LoVo (cell line): ENCODE measurements at places on chromosomes 6 and 20.

DNA sequence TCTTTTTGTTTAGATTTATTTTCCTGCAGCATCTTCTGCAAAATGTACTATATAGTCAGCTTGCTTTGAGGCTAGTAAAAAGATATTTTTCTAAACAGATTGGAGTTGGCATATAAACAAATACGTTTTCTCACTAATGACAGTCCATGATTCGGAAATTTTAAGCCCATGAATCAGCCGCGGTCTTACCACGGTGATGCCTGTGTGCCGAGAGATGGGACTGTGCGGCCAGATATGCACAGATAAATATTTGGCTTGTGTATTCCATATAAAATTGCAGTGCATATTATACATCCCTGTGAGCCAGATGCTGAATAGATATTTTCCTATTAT is 3.2 kb downstream of the FOXC1 start:
- no peak for DNase-seq

DNA sequence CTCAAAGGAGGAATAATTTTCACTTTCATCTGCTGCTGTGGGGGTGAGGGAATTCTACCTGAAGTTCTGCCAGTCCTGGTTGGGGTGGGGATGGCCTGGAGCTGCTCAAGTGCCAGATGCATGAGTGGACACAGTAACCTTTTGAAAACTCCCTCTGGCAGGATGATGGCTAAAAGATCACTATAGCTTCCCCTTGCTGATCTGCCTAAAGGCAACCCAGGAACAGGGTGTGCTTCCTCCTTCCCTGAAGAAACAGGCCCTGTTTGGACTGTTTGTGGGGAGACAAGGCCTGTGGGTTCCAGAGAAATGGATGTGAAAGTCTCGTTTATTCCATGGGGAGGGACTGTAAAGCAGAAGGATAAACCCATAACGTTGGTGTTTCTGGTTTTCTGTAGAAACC is 176.9 kb downstream of the DTNBP1 start:
- no peak for DNase-seq

GRCh38 chr6:114404339-114404955 is 61.6 kb upstream of the HS3ST5 start:
- DNase-seq = no peak

- no peak for DNase-seq
These were observed 10.5 kb upstream of the FAM83C start for GRCh38 chr20:35302421-35303335.

DNA sequence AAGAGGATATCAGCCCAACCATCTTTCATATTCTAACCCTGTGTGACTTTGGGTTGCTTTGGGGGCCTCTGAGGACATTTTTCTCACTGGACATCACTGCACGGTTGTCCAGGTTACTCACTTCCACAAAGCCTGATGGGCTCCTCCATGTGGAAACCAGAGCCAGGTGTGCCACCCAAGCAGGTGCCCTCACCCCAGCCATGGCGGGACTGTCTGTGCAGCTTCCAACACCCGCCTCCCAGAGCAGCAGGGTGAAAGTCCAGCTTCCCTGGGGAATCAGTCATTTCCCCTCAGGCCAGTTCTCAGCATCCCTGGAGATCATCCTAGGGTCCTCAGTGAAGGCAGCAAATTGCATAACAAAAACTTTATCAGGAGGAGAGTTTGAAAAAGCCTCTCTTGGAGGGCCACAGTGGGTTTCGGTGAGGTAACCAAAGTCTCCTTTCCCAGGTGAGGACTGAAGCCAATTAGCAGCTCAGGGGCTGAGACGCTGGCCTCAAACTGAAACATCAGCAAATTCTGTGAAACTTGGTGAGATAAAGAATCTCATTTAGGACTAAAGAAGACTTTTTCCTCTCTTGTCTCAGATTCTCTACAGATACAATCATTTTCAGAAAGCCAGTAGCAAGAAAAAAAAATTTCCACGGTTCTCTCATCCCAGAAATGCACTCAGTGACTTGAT is 289.6 kb upstream of the CDH4 start:
- DNase-seq = no peak

GRCh38 chr6:44039191-44039719 is 88.0 kb downstream of the MRPL14 start:
- no peak for DNase-seq

DNA sequence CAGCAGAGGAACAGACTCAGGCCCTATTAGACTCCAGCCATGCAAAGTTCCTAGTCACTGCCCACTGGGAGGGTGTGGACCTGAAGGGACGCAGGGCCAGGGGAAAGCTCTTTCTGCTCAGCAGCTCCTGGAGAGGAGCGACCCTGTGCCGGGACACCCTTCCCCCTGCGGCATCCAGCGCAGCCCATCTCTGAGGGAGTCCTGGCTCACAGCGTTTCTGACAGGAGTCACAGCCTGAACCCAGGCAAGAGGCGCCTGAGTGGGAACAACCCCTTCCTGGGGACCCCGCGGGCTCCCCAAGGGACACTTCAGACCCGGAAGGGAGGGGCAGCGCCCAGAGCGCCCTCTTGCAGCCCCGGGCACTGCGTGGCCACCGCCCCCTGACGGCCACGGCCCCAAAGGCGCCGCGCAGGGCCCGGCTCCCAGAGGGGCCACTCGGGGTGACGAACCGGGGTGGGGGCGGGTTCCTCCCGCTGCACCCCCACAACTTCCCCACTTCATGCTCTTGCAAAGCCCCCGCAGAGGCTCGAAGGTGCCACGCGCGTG is 862 bp downstream of the UCKL1 start:
- no peak for DNase-seq

DNA sequence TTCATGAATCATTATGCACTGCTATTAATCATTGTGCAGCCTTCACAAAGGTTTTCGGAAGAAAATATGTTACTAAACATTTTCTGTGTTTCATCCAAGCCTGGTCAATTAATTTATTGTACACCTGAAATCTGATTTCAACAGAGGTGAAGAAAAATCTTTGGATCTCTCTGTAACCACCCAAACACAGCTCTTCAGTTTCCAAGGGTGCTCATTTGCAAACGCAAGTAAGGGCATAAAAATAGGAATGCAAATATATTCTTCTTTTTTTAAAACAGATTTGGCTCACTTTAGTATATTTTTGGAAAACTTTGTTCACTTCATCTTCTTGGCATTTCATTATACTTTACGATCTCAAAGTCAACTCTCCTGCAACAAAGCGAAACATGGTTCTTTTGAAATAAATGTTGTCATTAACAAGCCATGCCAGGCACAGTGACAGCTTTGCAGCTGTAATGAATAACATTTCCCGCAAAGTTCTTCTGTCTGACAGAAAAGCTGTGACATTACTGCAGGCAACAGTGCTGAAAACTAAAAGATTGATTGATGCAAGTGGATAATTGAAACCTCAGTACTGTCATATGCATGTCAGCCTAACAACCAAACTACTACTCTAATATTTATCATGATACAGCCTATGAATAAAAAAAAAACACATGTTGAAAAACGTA is 348.3 kb downstream of the FRK start:
- DNase-seq = no peak

GRCh38 chr6:15434823-15435380 is 189.0 kb downstream of the JARID2 start:
- DNase-seq = no peak

DNA sequence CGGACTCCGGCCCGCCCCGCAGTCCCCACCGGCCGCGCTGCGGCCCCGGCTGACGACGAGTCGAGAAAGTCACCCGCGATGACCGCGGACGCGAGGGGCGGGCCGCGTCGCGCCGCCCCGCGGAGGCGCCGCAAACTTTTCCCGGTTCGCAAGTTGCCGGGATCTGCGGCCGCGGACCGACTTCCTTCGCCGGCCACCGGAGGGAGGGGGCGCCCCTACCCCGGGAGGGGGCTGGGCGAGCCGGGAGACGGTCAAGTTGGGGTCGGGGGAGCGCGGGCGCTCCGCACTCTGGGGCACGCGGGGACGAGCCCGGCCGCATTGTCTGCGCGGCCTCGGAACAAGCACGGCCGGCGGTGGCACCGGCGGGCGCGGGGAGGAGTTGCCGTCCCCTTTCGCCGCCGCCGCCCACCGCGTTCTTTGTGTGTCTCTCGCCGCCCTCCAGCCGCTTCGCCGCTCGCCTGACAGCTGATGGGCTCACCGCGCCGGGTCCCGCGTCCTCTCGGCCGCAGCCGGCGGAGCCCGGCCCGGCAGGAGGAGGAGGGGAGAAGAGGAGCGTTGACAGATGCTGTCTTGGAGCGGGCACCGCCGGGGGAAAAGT is 131.6 kb downstream of the OGFRL1 start:
- DNase-seq = no peak
